ENCODE measurements at places on chromosomes 3 and 15. TPM values are rescaled to one million over a fixed set of nuclear protein-coding genes. Genes with fewer than 3 reads are reported as not detected.

- DNase-seq, result peak; percentile 30
These were observed 83.3 kb downstream of the ADCY5 start for GRCh38 chr3:123365450-123366143.

Gene ADGRG7
- not detected for total RNA-seq

GRCh38 chr15:82650046-82650670 lies 3.0 kb upstream of the CPEB1 start:
- DNase-seq, result no peak

DNA sequence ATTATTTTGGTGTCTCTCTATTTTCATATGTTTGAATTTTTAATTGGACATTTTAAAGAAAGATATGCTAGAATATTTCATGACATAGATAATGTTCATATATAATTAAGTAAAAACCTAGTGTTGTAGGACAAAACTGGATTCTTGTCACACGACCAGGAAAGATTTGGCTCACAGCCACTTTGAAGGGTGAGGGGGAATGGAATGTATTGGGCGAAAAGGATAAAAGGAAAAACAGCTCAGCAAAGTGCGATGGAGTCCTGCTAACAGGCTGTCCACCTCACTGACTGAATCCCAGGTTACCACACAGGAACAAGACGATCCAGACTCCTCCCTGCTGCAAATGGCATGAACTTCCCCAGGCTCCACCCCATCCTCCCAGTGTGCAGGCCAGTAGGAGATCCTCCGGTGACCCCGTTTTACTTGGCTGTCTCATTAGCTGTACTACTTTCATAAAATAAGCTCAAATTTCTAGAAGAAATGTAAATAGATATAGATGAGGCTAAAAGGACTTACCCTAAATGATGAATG lies 186.2 kb downstream of the CD47 start:
- no peak for DNase-seq

Gene OR5H2
- not detected for total RNA-seq

DNA sequence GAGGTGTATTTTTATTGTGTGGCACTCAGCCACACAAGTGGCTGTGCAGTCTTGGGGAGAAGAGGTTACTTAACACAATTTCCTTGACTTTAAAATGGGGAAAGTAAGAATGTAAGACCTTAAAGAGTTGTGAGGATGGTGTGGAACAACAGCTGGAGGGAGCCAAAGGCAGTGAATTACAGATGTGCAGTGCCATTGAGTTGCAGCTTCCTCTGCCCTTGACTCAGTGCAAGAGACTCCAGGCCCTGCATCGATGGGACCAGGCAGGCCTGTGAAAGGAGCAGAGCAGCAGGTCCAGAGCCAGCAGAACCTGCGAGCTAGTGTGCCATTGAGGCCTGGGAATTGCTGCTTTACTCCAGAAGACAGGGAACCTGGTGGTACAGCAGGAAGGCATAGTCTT lies 27.2 kb downstream of the EEFSEC start:
- no peak for DNase-seq

- DNase-seq, result no peak
These were observed 173.7 kb upstream of the SLC2A2 start for GRCh38 chr3:171200052-171200749.

- DNase-seq, result no peak
These were observed 255.9 kb upstream of the LYSMD4 start for GRCh38 chr15:99989095-99989494.

GRCh38 chr15:51782357-51782896 lies 31.0 kb downstream of the TMOD2 start:
- DNase-seq, result peak; percentile 6

DNA sequence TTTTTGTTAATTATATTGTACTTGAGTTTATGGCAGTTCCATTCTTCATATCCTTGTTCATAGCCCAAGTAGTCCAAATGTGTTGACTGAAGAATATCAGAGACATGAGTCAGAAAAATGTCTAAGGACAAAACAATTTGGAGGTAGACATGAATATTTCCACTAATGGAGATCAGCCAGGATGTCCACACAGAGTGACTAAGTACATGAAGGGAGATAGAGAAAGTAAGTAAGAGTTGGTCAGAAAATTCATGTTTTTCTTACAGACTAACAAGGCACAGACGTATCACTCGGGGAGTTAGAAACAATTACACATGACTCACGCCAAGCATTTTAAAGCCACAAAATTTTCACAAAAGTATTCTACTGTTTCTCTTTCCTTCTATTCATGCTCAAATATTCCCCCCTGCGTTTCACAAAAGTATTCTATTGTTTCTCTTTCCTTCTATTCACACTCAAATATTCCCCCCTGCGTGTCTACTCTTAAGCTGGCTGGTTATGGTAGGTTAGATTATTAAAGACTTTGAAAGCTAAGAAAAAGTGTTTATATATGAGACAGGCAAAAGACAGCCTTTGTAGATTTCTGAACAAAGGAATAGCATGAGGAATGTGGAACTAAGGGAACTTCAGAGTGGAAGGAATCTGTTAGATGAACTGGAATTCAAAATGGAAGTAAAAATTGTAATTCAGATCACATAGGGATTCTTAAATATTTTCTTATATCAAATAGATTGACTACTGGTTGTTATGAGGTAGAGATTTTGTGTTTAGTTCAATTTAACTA lies 648.7 kb upstream of the CCDC54 start:
- peak; percentile 97 for DNase-seq

DNA sequence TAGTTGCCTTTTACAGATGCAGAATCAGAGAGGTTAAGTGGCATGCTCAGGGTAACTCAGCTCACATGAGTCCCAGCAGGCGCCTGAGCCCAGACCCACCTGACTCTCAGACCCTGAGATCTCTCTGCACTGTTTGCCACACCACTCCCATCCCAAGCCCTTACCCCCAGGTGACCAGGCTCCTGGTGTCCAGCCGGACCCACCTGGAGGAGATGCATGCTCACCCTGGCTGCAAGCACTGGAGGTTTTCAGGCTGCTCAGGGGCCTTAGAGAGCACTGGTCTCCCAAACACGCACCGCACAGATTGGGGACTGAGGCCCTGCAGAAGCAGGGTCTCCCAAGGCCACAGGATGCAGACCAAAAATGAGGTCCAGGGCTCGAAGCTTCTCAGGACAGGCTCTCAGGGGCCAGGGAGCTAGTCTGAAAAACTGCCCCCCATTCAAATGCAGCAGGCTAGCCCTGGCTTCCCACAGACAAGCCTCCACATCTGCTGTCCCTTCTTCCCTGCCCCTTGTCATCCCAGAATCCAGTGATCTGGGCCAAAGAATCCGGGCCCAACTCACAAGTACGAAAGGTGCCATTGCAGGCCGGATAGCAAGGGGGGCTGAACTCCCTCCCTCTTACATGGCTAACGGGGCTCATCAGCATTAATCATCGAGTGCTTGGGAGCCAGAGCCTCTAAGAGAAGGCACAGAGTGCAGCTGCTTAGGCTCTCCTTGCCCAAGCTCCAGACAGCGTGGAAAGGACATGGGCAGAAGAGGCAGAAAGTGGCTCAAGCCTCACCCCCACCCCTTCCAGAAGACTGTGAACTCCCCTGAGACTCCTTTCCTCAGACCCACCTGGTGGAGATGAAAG lies 90.2 kb upstream of the PRR20G start:
- DNase-seq, result peak; percentile 9

DNA sequence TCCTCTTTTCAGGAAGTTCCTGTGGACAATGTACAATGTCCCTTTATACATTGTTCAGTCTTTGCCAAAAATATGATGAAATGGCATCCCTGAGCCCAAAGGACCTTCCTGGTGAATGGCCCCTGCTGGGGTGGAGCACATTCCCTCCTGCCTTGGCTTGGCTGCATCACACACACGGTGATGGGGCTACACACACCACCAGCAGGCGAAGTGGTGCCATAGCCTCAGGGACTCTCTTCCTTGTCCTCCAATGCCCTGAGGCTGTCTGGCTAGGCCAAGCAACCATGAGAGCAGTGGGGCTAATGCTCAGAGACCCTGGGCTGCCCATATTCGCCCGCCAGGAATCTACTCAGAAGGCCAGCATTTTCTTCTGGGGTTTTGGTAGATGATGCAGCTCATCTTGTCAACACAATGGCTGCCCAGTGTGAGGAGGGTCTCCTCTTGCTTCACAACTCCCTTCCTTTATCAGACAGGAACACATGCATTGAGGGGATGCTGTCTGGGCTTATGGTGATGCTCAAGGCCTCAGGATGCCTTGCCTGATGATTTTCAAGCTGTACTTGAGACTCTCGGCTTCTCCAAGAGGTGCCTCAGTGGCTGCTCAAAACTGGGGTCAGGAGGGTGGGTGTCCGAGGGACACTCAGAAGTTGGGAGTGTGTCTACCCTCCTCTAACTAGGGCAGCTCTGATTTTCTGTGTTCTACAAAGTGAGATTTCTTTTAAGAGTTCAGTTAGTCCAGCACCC lies 40.9 kb upstream of the EPHB1 start:
- peak; percentile 15 for DNase-seq

GRCh38 chr3:77096966-77097890 lies 57.3 kb downstream of the ROBO2 start:
- no peak for DNase-seq

Gene MEIS2
- total RNA-seq, result 29.3 TPM

GRCh38 chr3:111193472-111193871 lies 121.9 kb downstream of the NECTIN3 start:
- no peak for DNase-seq

DNA sequence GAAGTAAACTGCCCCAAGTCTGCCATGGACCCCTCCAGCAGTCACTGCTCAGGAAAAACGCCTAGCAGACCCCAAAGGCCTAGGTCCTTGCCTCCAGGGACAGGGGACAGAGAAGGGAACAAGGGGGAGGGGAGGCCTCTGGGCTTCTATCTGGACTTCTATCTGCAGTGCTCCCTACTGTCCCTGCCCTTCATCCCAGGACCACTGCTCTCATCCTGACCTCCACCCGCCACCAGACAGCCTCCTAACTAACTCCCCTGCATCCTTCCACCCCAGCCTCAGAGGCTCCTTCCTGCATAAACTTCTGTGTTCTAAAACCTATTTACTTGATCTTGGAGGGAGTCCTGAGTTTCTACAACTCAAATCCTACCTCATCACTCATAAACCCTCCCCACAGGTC lies 25.4 kb downstream of the SEMA7A start:
- DNase-seq, result no peak

Gene ECE2
- not detected for total RNA-seq

DNA sequence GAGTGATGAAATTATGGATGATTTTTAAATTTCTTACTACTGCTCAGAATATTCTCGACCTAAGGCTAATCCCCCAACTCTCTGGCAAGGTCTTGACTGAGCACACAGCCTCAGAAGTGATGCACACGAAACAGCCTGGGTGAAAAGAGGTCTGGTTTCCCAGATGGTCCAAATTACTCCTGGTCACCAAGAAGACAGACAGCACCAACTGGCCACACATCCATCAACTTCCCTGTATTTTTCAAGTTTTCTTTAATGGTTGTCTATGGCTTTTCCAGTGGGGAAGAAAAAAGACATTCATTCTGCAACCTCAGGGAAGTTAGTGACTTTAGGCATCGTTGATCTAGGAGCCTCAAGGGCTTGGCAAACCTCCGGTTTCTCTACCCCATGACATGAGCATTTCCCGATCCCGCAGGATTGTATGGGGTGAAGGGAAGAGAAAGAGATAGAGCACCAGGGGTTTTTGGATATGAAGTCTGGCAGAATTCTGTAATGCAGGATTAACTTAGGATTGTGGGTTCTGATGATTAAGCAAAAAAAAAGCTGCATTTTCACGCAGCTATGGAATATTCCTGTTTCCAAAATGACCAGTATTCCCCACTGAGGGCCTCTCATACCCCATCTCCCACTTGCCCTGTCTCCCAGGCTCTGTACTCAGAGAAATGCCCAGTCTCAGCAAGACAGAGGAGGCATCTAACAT lies 62.2 kb downstream of the UMPS start:
- peak; percentile 35 for DNase-seq

DNA sequence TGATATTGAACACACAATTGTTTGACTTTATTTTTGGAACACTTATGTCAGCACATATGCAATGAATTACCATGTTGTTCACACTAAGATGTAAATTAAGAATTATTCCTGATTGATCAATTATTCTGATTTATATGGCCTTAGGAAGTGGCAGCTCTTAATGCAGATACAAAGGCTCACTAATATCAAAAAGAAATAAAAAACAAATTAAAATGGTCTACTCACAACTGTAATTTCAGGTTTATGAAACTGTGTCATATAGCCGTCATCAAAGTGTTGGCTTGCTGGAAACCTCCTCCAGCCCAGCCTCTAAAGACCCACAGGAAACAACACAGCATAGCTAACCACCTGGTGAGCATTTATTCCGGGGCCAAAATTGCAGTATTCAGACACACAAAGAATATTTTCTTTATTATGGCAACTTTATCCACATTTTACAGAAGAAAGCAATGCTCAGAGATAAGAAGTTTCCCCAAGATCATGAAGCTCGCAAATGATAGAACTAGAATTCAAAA lies 33.4 kb downstream of the PDZRN3 start:
- DNase-seq, result no peak

Gene GOLGA8O
- total RNA-seq, result not detected

Gene SLC9C1
- not detected for total RNA-seq

Gene CTDSPL
- total RNA-seq, result 22.9 TPM

Gene SST
- 1.6 TPM for total RNA-seq

Measured in GM23248 (cell line).